ENCODE measurements at places on chromosomes 7 and 10.

- DNase-seq = no peak
These were observed 39.5 kb downstream of the FAM53B start for GRCh38 chr10:124704428-124705380.

DNA sequence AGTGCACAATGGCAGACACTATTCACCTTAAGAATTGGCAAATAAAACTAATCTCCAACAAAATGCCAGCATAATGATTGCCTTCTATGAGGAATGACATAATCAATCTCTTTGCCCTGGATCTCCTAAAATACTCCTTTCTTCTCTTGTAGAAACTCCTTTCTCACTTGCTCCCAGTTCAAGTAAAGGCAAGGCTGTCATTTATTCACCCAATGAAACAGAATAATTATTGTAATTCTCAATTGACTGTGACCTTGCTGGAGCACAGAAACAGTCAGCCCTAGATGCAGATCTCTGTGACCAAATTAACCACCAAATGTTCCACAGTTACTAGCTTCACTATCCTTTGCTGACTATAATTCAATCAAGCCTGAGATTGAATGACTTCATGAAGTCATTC lies 99.3 kb downstream of the SEMA3C start:
- no peak for DNase-seq

DNA sequence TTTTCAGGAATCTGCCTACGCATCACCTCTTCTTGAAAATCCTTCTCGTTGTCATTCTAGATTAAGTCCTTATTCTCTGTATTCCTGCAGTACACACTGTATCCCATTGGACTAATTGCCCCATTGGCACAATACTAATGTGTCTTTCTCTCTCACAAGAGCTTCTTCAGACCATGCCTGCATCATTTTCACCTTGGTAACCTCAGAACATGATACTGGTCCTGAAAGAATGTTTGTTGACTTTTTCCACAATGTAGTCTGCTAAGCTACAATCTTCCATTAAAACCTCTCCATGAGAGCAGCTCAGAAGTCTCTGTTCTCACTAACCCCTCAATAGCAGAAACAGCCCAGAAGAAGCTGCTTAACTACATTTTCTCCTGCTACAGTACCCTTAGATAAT lies 270.7 kb downstream of the PCDH15 start:
- DNase-seq = no peak

GRCh38 chr10:11701451-11702095 lies 40.6 kb upstream of the ECHDC3 start:
- DNase-seq = no peak

- no peak for DNase-seq
These were observed 4.9 kb upstream of the UPK3B start for GRCh38 chr7:76505168-76506080.

All from COR-L47 (cell line).